CD8-positive, alpha-beta memory T cell (primary cell): ENCODE measurements at places on chromosomes 3 and 15. TPM values are rescaled to one million over a fixed set of nuclear protein-coding genes. Genes with fewer than 3 reads are reported as not detected.

OCA2 gene
- total RNA-seq = not detected

RYR3 gene
- not detected for total RNA-seq

FEZF2 gene
- total RNA-seq = not detected

GRCh38 chr3:133367956-133368355, 31.9 kb upstream of the BFSP2 start:
- no peaks in the 10 kb centered on the region for H3K27me3 ChIP-seq
- H3K4me1 ChIP-seq = no peaks in the 10 kb centered on the region
- no peaks in the 10 kb centered on the region for H3K36me3 ChIP-seq

PLSCR5 gene
- total RNA-seq = not detected

- peaks cover 7% of the 10 kb centered on the region for H3K4me1 ChIP-seq
- no peak for DNase-seq
- no peak overlapping the region for H3K27ac ChIP-seq
- no peaks in the 10 kb centered on the region for H3K27me3 ChIP-seq
Measured at GRCh38 chr3:69292185-69292584, 93.7 kb downstream of the FRMD4B start.

ANKRD34C gene
- not detected for total RNA-seq

GRCh38 chr3:87867001-87867400, 191.8 kb downstream of the CGGBP1 start:
- H3K27me3 ChIP-seq = no peaks in the 10 kb centered on the region
- H3K4me1 ChIP-seq = no peaks in the 10 kb centered on the region
- no peaks in the 10 kb centered on the region for H3K36me3 ChIP-seq
- no peak overlapping the region for H3K4me3 ChIP-seq
- no peak for DNase-seq

CHRNB4 gene
- total RNA-seq = not detected

DNAJC17 gene
- total RNA-seq = 47.0 TPM

DNA sequence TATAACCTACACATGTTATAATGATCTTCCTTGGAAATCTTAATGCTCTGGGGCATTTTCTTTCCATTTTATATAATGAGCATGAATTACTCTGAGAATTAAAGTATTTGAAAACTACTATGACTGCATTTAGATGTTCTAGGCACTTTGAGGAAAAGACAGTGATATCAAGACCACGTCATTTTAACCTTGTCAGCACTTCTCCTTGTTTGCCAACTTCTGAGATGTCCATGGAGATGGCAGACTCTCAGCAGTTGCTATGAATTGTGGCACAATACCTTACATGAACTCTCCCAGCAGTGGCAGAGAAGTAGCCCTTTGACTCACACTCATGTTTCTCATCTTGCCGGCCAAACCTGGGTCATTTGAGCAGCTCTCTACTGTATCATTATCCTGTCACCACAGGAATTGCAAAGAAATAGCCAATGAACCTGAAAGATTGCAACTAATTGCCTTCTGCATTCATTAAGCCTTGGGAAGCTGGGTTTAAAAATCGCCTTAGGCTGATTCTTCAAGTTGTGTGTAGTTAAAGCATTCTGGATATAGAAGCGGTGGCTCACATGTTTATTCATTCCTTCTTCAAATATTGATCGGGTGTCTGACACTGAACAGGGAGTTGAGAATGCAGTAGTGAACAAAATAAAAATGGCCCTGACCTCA, 272.2 kb upstream of the CFAP20DC start:
- no peak overlapping the region for H3K4me3 ChIP-seq
- no peak for DNase-seq
- no peak overlapping the region for H3K27ac ChIP-seq
- H3K27me3 ChIP-seq = no peaks in the 10 kb centered on the region
- H3K4me1 ChIP-seq = no peaks in the 10 kb centered on the region
- no peaks in the 10 kb centered on the region for H3K36me3 ChIP-seq

- no peak overlapping the region for H3K4me3 ChIP-seq
- no peak overlapping the region for H3K27ac ChIP-seq
Measured at GRCh38 chr3:14346191-14346590, 56.2 kb upstream of the SLC6A6 start.

GRCh38 chr15:80183306-80183705, 30.5 kb downstream of the FAH start:
- H3K36me3 ChIP-seq = no peaks in the 10 kb centered on the region
- H3K27me3 ChIP-seq = no peaks in the 10 kb centered on the region
- no peak overlapping the region for H3K4me3 ChIP-seq
- H3K4me1 ChIP-seq = no peaks in the 10 kb centered on the region
- no peak for DNase-seq

SOX14 gene
- total RNA-seq = not detected

ZMYND10 gene
- total RNA-seq = 0.97 TPM

GRCh38 chr15:24675332-24676144, at the start of gene NPAP1:
NPAP1 (plus strand) TSS chr15:24675775; CDS start chr15:24675868, 93 bp downstream.
- H3K27ac ChIP-seq = no peak within 1 kb of the TSS
- no peaks in the 10 kb centered on the region for H3K4me1 ChIP-seq
- no peaks in the 10 kb centered on the region for H3K27me3 ChIP-seq
- DNase-seq = no peak

DNA sequence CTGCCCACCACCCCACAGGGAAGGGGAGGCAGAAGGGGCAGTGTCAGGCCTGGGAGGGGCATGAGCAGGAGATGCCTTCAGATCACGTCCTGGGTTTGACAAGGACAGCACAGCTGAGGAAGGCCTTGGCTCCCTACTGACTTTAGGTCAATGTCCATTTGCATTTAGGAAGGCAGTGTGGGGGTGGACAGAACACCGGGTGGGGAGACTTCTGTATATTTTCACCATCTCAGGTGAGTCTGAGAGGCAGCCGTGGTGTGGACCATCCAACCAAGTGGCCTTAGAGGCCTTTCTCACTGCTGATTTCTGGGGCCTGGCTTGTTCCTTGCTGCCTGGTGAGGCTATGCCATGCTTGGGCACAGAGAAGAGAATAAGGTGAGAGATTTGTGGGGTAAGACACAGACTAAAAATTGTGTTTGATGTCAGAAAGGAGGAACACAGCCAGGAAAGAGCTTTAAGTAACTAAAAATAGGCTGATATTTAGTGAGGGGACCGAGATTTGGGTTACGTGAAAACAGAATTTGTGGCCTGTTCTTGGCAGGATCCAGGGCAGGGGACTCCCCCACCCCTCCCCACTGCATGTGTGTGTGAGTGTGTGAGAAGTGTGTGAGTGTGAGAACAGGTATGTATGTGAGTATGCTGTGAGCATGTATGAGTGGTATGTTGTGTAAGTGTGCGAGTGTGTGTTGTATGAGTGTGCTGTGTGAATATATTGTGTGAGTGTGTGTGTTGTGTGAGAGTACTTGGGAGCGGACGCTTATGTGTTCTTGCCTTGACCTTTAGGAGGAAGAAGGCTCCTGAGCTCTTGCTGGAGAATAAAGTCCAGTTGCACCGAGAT, 11.8 kb upstream of the PLA2G4E start:
- H3K4me1 ChIP-seq = no peaks in the 10 kb centered on the region
- H3K27ac ChIP-seq = no peak overlapping the region

MYLK gene
- total RNA-seq = 0.09 TPM

GRCh38 chr3:195071011-195071728, 199.8 kb downstream of the XXYLT1 start:
- no peaks in the 10 kb centered on the region for H3K4me1 ChIP-seq
- no peaks in the 10 kb centered on the region for H3K36me3 ChIP-seq
- H3K4me3 ChIP-seq = no peak overlapping the region
- DNase-seq = no peak

SLC7A14 gene
- not detected for total RNA-seq

- no peaks in the 10 kb centered on the region for H3K36me3 ChIP-seq
- H3K27me3 ChIP-seq = no peaks in the 10 kb centered on the region
- no peak for DNase-seq
- no peak overlapping the region for H3K4me3 ChIP-seq
- no peak overlapping the region for H3K27ac ChIP-seq
Measured at GRCh38 chr3:157738441-157738840, 235.2 kb upstream of the VEPH1 start.

LRTM1 gene
- total RNA-seq = not detected

- H3K36me3 ChIP-seq = peaks cover 5% of the 10 kb centered on the region
- peak overlapping the region; percentile 6 for H3K4me3 ChIP-seq
- peaks cover 99% of the 10 kb centered on the region for H3K4me1 ChIP-seq
- DNase-seq = no peak
- H3K27ac ChIP-seq = peak overlapping the region; percentile 38
Measured at GRCh38 chr15:78046796-78047341, 30.6 kb downstream of the TBC1D2B start.

TRIM42 gene
- total RNA-seq = not detected

IL17RD gene
- total RNA-seq = 0.04 TPM

LRRN1 gene
- 0.39 TPM for total RNA-seq

GRCh38 chr15:55247311-55247710, 42.3 kb downstream of the RAB27A start:
- peaks cover 45% of the 10 kb centered on the region for H3K4me1 ChIP-seq
- no peak for DNase-seq
- no peak overlapping the region for H3K27ac ChIP-seq
- H3K4me3 ChIP-seq = no peak overlapping the region
- H3K27me3 ChIP-seq = no peaks in the 10 kb centered on the region

GRCh38 chr15:64701482-64702184, 73.8 kb downstream of the RBPMS2 start:
- no peak for DNase-seq
- no peak overlapping the region for H3K27ac ChIP-seq
- no peaks in the 10 kb centered on the region for H3K36me3 ChIP-seq

DNA sequence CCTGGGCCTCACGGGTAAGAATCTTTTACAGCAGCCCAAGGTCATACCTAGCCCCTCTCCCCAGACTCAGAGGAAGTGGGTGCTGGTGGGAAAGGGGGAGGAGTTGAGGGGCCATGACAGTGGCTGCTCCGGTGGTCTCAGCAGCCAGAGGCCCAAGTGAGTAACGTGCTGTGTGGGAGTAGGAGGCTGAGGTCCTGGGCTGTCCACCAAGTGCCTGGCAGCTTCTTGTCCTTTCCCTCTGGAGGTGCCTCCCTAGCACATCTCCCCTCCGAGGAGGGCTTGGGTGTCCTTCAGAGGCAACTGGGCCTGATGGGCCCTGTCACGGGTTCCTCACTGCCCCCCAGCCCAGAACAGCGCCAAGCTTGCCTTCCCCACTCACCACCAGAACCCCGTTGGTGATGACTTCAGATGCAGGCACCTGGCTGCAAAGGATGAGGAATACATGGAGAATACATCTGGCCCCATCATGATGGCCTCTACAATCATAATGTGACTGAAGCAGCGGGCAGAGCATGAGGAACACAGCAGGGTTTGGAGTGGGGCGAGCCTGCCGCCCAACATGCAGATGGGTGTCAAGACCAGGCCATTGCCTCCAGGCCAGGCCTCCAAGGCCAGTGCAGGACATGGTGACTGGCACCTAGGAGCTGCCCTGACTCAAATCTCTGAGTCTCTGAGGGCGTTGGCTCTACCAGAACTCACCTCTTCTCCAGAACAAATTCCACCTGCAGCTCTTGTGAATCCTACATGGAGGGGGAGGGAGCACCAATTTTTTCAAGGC, 3.3 kb downstream of the PLA2G4F start:
- H3K36me3 ChIP-seq = no peaks in the 10 kb centered on the region
- DNase-seq = no peak
- no peaks in the 10 kb centered on the region for H3K4me1 ChIP-seq
- no peak overlapping the region for H3K27ac ChIP-seq

TIMP4 gene
- total RNA-seq = not detected

SLC12A1 gene
- not detected for total RNA-seq

MKRN2OS gene
- total RNA-seq = not detected

DNA sequence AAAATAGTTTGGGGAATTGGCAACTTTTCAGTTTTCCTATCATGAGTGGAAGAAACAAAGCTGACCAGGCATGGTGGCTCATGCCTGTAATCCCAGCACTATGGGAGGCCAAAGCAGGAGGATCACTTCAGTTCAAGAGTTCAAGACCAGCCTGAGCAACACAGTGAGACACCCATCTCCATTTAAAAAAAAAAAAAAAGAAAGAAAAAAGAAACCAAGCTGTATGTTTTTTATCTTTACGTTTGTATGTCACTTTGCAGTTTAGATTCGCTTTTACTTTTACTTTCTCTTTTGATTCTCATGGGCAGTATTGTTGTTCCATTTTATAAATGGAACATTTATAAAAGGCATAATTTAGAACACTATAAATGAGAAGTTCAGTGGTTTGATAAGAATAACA, 31.2 kb upstream of the TNIK start:
- H3K27me3 ChIP-seq = no peaks in the 10 kb centered on the region
- H3K27ac ChIP-seq = no peak overlapping the region
- H3K4me3 ChIP-seq = peak overlapping the region; percentile 29
- DNase-seq = peak; percentile 43
- H3K36me3 ChIP-seq = no peaks in the 10 kb centered on the region

DNA sequence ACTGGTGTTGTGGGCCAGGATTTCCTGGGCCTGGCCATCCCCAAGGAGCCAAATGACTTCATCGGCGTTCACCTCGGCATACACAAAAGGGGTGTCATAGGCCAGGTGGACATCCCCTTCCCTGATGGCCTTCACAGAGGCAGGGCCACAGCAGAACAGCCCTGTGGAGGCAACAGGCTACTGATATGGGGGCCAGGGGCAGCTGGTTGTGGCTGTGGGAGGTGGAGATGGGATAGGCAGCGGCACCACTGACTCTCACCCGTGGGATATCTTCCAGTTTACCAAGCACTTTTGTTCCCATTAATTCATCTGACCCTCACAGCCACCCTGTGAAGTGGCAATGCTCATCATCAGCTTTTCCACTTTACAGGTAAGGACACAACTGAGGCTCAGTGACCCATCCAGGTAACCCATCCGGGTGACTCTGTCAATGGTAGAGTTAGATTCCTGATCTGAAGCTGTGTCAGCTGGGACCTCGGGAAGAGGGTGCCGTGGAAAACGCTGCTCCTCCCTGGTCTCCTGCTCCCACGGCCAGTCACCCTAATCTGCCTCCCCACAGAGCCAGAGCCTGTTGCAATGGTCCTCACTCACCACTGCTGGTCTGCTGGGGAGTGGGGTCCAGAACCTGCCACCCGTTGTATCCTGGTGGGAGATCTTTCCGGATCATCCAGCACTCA, 15.3 kb upstream of the TGM5 start:
- no peak overlapping the region for H3K4me3 ChIP-seq
- H3K36me3 ChIP-seq = no peaks in the 10 kb centered on the region

DNA sequence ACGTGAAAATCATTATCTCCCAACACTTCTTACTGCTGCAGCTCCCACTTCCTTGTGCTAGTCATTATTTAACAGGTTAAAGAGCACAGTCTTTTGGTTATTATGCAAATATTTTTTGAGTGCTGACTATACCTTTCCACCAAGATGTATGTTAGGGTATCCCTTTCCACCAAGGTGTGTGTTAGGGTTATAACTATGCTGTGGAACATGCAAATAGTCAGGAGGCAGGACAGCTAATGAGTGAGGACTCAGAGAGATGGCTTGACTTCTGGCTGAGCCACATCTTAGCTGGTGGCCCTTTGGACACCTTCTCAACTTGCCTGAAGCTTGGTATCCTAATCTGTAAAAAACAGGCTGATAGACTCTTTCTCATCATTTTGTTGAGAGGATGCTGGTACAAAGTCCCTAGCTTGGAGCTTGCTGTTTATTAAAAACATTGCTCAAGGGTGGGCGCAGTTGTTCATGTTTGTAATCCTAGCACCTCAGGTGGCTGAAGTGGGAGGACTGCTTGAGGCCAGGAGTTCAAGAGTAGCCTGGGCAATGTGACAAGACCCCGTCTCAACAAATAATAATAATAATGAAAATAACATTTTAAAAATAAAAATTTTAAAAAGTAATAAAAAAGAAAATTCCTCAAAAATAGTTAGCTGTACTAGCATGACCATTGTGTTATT, 160.5 kb upstream of the ADAMTS9 start:
- no peak for DNase-seq
- H3K4me1 ChIP-seq = no peaks in the 10 kb centered on the region
- H3K27me3 ChIP-seq = no peaks in the 10 kb centered on the region
- no peaks in the 10 kb centered on the region for H3K36me3 ChIP-seq
- H3K4me3 ChIP-seq = no peak overlapping the region

PRR20G gene
- total RNA-seq = not detected

ADAMTS9 gene
- total RNA-seq = not detected

GRCh38 chr15:71249986-71250385, 134.7 kb downstream of the THSD4 start:
- H3K4me1 ChIP-seq = no peaks in the 10 kb centered on the region
- no peaks in the 10 kb centered on the region for H3K27me3 ChIP-seq
- no peaks in the 10 kb centered on the region for H3K36me3 ChIP-seq
